ENCODE measurements at places on chromosomes 7 and 10.

GRCh38 chr7:106029451-106029850 lies 66.4 kb downstream of the CDHR3 start:
- DNase-seq: no peak

DNA sequence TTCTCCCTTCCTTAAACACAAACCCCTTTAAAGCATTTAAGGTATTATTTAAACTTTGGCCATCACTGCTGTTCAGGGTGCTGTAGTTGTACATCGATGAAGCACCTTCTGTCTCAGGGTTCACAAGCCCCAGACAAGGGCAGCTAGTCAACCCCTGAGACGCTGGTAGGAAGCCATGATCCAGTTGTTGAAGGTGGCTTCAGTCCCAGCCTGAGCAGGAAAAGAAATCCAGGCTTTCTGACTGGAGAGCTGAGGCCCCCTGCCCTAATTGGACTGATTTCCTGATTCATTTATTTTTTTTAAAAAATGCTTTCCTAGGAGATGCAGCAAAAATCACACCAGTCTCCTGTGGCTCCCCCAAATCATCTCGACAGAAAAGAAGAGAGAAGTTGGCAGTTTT lies 15.8 kb downstream of the CPA1 start:
- no peak for DNase-seq

- DNase-seq: no peak
These were observed 416.4 kb downstream of the AUTS2 start for GRCh38 chr7:70014472-70015177.

DNA sequence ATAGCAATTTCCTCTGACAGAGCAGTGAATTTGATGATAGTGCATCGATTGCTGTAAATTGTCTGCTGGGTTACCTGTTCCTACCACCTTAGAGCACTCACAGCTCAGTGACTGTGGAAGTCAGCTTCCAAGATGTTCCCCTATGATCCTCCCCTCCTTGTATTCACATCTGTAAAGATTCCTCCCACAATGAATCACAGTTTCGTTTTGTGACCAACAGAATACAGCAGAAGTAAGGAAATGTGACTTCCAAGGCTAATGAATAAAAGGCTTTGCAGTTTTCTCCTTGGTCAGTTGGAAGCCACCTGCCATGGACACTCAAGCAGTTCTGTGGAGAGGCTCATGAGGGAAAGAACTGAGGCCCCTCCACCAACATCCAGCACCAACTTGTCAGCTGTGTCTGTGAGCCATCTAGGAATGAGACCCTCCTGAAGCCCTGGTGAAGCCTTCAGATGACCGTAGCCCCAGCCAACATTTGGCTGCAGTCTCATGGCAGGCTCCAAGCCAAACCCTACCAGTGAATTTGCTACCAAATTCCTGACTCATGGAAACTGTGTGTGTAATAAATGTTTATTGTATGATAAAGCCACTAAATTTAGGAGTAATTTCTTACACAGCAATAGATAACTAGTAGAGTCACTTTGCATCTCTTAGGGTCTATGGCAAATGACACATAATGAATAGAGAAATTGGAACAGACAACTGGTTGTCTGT lies 309.5 kb upstream of the NPVF start:
- no peak for DNase-seq

- DNase-seq: no peak
These were observed 417.1 kb upstream of the KLF6 start for GRCh38 chr10:4201866-4202825.

DNA sequence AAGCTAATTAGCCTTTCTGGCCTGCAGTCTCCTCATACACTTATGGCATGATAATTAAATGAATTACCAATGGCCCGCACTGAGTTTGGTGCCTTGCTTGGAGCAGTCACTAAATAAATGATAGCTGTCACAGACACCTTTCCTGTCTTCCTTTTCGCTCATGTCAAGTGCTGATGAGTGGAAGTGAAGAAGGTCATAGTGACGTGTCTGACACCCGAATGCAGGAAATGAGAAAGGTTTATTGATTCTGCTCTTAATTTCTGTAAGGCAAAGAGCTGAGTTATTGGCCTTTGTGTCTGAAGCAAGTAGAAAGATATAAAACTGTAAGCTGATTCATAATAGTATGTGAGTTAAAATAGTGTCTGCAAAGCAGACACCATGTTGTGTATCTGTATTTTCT lies 13.2 kb upstream of the ESYT2 start:
- DNase-seq: no peak

DNA sequence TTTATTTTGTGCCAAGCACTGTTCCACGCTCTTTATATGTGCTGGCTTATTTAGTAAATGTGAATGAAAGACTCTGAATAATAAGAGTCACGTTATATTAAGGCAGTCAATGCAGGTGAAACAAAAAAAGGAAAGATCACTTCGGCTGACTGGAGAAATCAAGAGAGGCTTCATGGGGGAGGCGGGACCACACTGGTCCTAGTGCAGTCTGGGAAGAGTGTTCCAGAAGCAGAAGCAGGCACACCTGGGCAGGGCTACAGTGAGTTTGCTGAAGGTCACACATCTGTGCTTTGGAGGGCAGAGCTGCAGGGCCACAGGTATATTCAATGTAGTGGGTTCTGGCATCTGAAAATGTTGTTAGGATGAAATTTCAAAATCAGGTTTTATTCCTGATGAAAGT lies 176.9 kb downstream of the PLXNA4 start:
- no peak for DNase-seq

- DNase-seq: no peak
These were observed 5.6 kb upstream of the AQP1 start for GRCh38 chr7:30906014-30906413.

DNA sequence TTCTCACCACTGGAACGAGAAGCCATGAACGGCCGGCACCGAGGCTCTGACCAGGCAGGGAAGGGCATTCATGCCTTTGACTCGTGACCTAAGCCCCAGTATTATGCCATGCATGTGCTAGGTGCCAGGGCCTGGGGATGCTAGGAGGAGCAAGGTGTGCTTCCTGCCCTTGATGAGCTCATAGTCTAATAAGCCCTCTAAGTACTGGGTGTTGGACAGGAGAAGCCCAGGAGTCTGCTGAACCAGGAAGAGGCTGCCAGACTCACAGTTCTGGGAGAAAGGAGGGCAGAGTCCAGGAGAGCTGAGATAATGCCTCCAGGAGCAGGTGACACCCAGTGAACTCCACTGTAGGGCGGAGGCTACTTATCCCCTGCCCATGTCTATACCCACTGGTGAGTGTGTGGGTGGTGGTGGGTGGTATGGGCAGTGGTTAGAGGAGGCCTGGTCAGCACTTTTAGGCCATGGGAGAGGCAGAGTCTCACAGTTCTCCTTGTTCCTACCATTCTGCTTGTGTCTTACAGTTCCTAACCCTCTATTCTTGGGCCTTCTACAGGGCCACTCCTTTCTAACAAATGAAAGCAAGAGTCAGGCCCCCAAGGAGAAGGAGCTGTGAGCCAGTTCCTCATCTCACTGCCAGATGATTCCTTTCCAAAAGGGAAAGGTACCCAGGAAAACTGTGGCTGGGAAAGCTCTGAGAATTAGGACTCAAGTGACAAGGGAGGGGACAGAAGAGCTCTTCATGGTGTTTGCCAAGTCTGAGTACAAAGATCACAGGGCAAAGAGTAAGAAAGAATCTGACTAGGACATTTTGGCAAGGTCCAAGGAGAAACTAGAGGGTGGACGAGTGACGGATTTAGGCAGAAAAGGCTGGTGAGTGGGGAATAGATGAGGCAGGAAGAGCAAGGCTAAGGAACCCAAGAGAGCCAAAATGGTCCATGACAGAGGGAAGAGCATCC lies 3.6 kb upstream of the MXI1 start:
- peak; percentile 75 for DNase-seq

DNA sequence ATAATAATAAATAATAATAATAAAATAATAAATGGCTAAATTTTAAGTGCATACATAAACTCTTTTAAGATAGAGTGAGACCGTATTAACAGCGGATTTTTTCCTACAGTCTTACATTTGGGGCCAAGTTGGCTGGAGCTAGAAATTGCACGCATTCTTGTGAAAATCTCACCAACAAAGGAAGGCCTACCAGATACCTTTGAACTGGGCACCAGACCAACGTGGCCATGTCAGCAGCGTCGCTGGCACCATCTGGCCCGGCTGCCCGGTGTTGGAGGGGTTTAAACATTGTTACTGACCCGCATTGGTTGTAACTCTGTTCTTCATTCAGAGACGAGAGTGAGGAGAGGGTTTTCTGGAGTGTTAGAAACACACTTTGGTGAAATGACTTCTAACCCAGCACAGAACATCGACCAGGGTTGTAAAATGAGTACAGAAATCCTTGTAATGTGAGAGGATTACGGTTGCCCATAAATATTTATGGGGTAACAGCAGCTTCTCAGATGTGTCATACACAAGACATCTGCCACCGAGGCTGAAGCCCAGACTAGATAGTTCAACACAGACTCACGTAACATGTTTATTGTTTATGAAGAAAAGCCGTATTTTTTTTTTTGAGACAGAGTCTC lies 34.6 kb upstream of the UNCX start:
- peak; percentile 57 for DNase-seq

GRCh38 chr7:55534916-55535590 lies 37.2 kb downstream of the VOPP1 start:
- no peak for DNase-seq

- DNase-seq: no peak
These were observed 48.5 kb upstream of the TMEM106B start for GRCh38 chr7:12162415-12163113.

GRCh38 chr10:110150046-110150445 lies 57.4 kb upstream of the MXI1 start:
- DNase-seq: no peak

GRCh38 chr10:14131261-14131960 lies 199.3 kb downstream of the FRMD4A start:
- DNase-seq: no peak

DNA sequence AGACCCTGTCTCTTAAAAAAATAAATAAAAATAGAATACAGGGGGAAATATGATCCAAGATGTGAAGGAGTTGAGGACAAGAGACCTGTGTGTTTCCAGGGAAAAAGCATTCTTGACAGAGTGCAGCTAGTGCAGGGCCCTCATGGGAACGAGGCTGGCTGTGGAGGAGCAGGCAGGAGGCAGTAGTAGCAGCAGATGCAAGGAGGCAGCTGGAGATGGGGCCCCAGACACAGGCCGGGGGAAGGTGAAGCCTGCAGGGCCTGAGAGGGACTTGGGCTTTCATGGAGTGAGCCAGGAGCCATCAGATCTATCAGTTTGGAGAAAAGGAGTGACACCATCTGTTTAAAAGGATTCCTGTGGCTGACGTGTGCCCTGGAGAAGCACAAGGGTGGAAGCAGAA lies 71.4 kb upstream of the ZNF438 start:
- no peak for DNase-seq

GRCh38 chr10:16949816-16950215 lies 132.6 kb upstream of the RSU1 start:
- no peak for DNase-seq

GRCh38 chr10:97685395-97685958 lies 1.6 kb downstream of the AVPI1 start:
- DNase-seq: no peak

DNA sequence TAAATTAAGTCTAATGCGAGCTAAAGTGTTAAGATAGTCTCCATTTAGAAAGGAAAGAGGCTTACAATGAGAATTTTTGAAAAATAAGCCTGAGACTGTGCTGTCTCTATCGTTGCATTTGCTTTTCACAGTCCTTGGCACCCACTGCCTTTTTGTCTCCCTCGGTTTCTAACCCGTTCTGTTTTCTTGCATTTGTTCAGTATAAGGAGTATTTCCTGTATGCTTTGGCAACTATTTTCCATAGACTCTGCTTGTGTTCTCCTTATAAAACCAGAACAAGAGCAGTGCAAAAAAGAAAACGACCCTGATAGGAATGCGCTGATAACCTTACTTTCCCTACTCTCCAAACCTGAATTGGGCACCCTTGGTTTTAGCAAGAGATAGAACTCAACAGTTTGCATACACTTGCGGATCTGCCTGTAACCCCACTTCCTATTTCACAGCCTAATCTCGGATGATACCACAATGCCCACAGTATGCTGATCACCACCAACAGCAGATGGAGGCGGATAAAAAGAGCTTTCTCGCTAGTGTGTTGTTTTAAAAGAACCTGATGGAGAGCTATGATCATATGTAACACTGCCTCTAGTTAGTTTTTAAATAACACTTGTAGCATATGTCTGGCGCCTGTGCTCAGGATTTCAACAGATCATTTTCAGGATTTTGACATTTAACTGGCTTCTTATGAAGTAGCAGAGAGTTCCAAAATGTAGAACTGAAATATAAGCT lies 1.6 kb upstream of the ARHGAP12 start:
- DNase-seq: no peak

GRCh38 chr10:128095753-128096469 lies 30.3 kb downstream of the MKI67 start:
- no peak for DNase-seq

- no peak for DNase-seq
These were observed 767.2 kb downstream of the REEP3 start for GRCh38 chr10:64288404-64288803.

DNA sequence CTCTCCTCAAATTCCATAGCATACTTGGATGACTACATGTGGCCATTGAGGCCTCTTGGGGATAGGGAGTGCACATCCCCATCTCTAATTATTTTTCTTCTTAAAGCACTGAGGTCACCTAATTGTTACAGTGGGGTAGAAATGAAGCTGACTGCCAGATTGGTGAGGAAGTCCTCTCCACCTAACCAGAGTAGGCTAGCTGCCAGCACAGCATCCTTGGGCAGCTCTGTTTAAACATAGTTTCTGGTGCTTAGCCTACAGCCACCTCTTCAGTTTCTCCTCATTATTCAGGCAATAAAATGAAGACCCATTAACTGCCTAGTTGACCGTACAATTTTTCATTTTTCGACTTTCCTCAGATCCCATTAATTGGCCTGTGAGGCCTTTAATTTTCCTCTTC lies 104.6 kb downstream of the MLLT10 start:
- no peak for DNase-seq

DNA sequence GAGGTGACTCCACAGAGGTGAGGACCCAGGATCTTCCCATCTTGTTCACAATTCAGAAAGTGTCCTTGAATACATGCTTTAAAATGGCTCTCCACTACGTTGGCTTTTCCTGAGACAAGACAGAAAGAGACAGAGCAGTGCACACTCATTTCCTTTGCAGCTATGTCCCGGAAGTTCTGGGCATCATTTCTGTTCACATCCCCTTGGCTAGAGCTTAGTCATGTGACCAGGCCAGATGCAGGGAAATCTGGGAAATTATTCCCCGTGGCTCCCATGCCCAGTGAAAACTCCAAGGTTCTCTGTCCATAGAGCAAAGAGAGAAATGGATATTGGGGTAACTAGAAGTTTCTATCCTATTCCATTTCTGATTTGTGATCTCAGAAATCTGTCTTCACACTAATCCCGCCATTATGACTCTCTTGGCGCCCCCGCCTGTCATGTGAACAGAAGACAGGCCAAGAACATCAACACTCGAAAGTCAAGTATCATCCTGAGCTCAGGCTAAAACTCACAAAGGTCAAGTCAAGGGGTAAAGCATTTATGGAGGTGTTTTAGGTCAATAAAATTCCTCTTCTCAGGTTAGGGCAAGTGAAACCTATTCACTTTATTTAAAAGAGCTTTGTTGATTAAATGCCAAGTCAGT lies 251.4 kb upstream of the HABP2 start:
- no peak for DNase-seq
